Epithelial cell of alveolus of lung (primary cell): ENCODE measurements at places on chromosomes 5 and 9. TPM values are rescaled to one million over a fixed set of nuclear protein-coding genes. Genes with fewer than 3 reads are reported as not detected.

Gene PANK3
- total RNA-seq: 19.6 and 28.1 TPM in 2 replicates

Gene IL7R
- total RNA-seq: 0.48 and 19.7 TPM in 2 replicates

Gene TMC1
- total RNA-seq: not detected in 2 replicates

Gene TPPP
- total RNA-seq: 0.24 TPM in 1 of 2 replicates, not detected in the other

Gene PLPP7
- 4.5 and 5.1 TPM in 2 replicates for total RNA-seq

Gene SPATA31D1
- not detected in 2 replicates for total RNA-seq

Gene TAS2R1
- not detected in 2 replicates for total RNA-seq

Gene PCDHGC5
- 0.78 and 1.1 TPM in 2 replicates for total RNA-seq

Gene PRUNE2
- 2.2 and 2.6 TPM in 2 replicates for total RNA-seq

Gene AHRR
- total RNA-seq: 7.0 and 47.7 TPM in 2 replicates
